ENCODE measurements at places on chromosomes 4 and X.

DNA sequence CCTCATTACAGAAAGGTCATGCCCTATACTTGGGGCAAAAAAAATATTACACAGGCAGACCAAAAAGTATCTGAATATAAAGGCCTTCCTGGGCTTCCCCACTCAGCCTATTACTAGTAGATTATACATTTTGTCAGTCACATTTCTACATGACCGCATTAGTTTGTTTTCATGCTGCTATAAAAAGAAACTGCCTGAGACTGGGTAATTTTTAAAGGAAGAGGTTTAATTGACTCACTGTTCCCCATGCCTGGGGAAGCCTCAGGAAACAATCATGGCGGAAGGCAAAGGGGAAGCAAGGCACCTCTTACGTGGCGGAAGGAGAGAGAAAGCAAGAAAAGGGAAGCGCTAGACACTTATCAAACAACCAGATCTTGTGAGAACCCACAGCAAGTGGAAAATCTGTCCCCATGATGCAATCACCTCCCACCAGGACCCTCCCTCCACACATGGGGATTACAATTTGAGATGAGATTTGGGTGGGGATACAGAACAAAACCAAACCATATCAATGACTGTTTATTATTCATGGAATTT is 1312.0 kb downstream of the PCDH7 start:
- no peak for DNase-seq

DNA sequence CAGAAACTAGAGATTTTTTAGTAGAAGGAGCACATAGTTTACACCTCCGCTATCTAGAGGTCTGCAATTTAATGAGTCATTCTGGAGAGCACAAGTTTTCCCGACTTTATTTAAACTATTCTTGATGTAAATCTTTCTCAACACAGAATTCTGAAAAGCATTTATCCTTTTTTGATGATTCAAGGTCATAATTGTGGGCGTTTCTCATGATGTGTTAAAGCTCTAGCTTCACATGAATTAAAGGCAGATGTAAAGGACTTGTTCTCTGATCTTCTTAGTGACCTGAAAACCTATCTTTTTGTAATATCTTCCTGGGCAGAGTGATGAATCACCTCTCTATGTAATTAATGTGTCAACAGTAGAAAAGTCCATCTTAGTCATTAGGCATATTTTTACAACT is 128.8 kb downstream of the COMMD8 start:
- DNase-seq, result no peak

DNA sequence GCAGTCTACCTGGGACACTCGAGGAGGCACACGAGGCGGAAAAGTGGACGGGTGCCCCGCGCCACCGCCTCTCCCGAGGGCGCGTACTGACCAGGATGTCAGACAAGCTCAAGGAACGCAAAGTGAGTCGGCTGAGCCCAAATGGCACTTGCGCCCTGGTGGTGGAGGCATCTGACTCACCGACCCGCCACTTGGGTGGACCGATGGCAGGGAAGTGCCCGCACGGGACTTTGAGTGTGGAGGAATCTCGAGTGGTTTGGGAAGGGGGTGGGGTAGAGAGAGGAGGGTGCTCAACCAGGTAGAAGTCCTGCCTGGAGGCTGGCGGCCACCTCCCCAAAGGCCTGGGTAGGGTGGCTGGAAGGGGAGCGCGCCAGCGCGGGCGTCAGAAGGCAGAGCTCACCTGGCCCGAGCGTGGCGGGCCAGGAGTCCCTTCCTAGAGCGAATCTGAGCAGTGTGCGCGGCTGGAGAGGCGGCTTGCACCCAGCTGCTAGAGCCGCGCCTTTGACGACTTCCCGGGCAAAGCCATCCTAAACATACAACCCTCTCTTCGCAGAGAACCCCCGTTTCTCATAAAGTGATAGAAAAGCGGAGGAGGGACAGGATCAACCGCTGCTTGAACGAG is 655 bp downstream of the HELT start:
- no peak for DNase-seq

DNA sequence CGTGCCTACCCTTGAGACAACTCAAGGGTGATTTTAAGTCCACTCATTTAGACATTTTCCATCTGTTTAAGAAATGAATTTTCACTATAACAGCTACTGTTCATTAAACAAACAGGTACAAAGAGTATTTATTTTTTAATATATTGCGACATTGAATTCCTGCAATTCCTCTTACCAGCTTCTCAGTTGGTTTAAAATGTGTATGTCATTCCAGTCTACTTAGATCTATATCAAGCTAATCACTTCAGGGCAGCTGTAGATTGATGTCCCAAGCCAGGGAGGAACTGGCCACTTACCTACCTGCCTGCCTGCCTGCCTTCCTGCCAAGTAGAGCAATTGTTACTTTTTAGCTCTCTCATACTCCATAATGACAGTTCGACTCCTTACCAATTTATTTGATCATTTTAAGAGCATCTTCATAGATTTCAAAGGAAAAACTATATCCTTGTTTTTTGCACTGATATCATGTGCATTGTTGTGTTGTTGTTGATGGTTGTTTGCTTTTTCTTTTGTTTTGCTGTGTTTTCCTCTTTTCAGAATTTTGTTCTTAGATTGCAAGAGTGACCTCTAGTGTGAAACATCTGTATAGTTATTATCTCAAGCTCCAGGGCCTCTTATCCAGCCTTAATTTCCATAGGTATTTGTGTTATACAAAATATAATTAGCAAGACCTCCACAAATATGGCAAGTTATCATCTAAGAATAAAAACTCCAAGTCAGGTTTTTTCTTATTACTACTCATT is 120.9 kb upstream of the NRK start:
- DNase-seq, result no peak

GRCh38 chr4:113050371-113050755 is 910 bp downstream of the ANK2 start:
- no peak for DNase-seq

All from RPMI8226 (cell line).